Hair follicular keratinocyte (primary cell): ENCODE measurements at places on chromosomes 3 and 15. TPM values are rescaled to one million over a fixed set of nuclear protein-coding genes. Genes with fewer than 3 reads are reported as not detected.

The TLR9 gene
- not detected in 2 replicates for total RNA-seq

The SCN11A gene
- total RNA-seq = not detected in 2 replicates

The TFRC gene
- total RNA-seq = 39.5 and 79.1 TPM in 2 replicates

The PAK2 gene
- total RNA-seq = 29.6 and 33.9 TPM in 2 replicates

The SEMA6D gene
- 0.91 and 2.9 TPM in 2 replicates for total RNA-seq

The GOLGA6L9 gene
- total RNA-seq = 0.78 and 3.1 TPM in 2 replicates

The LRRC49 gene
- 6.7 and 13.7 TPM in 2 replicates for total RNA-seq

The TNFAIP8L3 gene
- total RNA-seq = 1.1 and 1.3 TPM in 2 replicates

The HHATL gene
- total RNA-seq = not detected in 2 replicates

The ANKRD63 gene
- not detected in 2 replicates for total RNA-seq

The SLC12A1 gene
- not detected in 2 replicates for total RNA-seq

The MESP2 gene
- total RNA-seq = 1.4 and 1.7 TPM in 2 replicates
